ENCODE measurements at places on chromosomes 3 and 15. TPM values are rescaled to one million over a fixed set of nuclear protein-coding genes. Genes with fewer than 3 reads are reported as not detected.

Gene DUOXA1
- total RNA-seq, result 0.09 TPM

Gene LCTL
- total RNA-seq, result not detected

Gene FETUB
- 0.26 TPM for total RNA-seq

Gene SIN3A
- total RNA-seq, result 32.8 TPM

Gene MED12L
- 0.50 TPM for total RNA-seq

Gene SLC12A1
- not detected for total RNA-seq

Gene CCDC54
- not detected for total RNA-seq

Gene GPR171
- not detected for total RNA-seq

Gene SNX33
- 14.6 TPM for total RNA-seq

Gene TMEM266
- total RNA-seq, result not detected

Gene OR5H2
- not detected for total RNA-seq

Gene ISLR
- total RNA-seq, result 0.14 TPM

Gene CIB1
- 234 TPM for total RNA-seq

Gene PTX3
- total RNA-seq, result 0.86 TPM

Gene PRRT3
- 1.7 TPM for total RNA-seq

Gene GOLGA6B
- not detected for total RNA-seq

Gene SATB1
- 0.14 TPM for total RNA-seq

Gene CCR3
- not detected for total RNA-seq

Gene TGM4
- not detected for total RNA-seq

Gene MAPKAPK3
- 23.4 TPM for total RNA-seq

Gene RPL35A
- total RNA-seq, result 1,339 TPM

Gene CGNL1
- total RNA-seq, result 1.5 TPM

Gene PPP1R14D
- total RNA-seq, result 0.28 TPM

All from A549 treated with RU486 at 1 μM for 4 hours (cell line).